ENCODE measurements at places on chromosomes 4 and X.

DNA sequence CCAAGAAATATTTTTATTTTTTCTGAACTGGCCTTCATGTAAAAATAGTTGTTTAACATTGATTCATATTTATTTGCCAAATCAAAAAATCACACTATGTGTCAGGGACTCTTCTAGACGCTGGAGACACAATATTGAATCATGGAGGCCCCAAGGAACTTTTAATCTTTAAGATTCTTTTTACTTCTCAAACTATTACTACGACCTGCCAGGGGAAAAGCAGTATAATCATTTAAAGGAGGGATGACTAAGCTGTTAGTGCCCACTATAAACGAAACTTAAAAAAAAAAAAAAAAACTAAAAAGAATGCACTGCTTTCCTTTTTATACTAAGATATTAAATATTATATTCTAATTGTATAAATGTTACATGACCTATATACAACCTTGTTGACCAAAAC lies 84.7 kb downstream of the PPA2 start:
- DNase-seq: peak; percentile 16

DNA sequence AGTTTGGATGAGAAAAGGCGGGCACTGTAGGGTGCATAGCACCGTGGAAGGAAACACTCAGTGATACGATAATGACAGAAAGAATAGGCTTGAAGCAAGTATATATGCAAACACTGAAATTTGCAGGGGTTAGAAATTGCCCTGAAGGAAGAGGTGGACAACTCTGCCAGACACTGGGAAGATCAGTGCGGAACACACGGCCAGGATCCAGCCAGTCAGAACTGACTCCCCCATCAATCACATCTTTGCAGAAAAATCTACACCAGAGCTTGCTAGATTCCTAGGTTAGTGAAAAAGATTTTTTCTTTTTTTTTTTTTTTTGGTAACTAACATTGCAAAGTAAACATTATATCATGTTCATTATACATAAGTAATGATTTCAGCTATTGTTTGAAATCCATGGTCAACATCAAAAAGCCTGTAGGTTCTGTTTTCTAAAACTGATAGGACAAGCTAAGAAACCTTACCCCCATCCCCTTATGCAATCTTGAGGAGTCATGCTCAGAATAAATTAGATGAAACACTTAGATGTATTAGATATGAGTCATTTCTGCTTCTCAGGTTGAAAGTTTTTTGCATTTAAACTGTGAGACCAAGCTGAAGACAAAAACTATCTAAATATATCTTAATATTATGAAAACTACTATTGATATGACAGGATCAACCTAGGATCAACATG lies 38.9 kb downstream of the TRIML1 start:
- DNase-seq: no peak

DNA sequence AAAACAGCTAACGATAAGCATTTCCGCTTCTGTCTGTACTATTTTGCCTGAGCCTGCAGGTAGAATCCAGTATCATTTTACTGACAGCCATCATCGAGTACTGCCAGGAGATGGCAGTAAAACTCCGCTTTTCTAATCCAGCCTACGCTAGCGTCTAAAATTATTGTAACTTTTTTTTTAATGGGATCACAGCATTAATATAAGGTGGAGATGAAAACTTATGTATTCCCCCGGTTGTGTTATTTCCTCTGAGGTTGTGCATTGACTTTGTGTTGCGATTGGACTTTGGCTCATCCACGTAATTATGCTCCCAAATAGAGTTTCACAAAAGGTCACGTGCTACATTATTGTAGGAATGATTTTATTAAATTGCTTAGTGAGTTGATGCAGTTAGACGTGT lies 248.1 kb downstream of the C4orf33 start:
- peak; percentile 6 for DNase-seq

DNA sequence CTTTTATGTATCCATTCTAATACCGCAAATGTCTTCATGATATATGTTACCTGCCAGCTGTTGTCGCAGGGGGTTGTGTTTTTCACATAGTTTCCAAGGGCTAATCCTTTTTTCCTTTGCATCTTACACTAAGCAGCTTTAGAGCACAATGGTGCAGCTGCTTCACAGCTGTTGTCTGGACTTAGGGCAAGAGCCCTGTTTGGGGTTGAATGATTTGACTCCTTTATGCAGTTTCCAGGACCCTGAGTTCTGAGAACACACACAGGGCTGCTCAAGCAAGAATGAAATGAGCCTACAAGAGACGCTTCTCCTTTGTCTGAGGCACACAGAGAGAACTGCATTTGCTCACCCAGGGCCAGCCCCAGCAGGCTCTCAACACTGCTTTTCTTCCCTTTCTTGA lies 20.2 kb downstream of the CCNG2 start:
- peak; percentile 43 for DNase-seq

DNA sequence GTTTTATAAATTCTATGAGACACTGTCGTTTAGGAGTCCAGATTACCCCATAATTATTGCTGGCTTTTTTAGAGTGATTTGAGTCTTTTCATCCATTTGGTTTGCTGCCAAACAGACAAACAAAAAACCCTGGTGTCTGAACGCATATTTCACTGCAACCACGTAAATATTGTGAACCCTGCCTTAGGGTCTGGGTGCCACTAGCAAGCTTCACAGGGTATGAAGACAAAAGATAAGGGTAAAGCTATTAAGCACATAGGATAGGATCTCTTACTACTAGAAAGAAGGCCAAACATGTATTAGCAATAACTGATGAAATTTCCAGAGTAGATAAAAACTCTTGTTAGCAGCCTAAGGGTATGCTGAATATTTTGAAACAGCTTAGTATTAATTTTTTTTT lies 143.3 kb downstream of the BANK1 start:
- no peak for DNase-seq

GRCh38 chrX:113009837-113010236 lies 169.2 kb upstream of the AMOT start:
- DNase-seq: no peak

Data from AG10803 (cell line).